ENCODE measurements at places on chromosomes 3 and 15.
A peak's percentile ranks its signal among the peaks of the same experiment; 100 is the strongest.

DNA sequence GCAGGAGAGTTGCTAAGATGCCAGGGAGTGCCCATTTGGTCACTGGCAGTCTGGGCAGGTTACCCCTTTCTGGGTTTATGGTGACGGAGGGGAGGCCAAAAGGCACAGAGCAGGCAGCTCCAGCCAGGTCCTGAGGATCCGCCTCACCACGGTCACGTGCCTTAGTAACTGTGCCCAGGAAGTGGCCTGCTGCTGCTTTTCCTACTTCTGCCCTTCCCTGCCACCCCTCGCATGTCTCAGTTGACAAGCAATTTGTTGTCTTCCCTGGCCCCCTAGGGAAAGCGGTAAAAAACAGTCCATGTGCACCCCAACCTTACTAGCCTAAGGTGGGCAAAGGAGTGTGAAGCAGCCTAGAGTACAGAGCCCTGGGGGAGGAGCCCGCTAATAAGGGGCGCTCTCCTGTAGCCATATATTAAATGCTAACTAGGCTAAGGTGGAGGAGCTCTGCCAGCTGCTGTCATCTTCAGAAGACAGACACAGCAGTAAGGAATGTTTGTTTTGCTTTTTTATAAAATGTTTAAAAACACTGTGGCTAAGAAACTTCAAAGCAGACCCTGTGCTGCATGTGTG is 9.1 kb upstream of the LIPH start:
- peak; percentile 26 for DNase-seq

GRCh38 chr15:79179597-79179996 is 89.0 kb upstream of the RASGRF1 start:
- no peak for DNase-seq

DNA sequence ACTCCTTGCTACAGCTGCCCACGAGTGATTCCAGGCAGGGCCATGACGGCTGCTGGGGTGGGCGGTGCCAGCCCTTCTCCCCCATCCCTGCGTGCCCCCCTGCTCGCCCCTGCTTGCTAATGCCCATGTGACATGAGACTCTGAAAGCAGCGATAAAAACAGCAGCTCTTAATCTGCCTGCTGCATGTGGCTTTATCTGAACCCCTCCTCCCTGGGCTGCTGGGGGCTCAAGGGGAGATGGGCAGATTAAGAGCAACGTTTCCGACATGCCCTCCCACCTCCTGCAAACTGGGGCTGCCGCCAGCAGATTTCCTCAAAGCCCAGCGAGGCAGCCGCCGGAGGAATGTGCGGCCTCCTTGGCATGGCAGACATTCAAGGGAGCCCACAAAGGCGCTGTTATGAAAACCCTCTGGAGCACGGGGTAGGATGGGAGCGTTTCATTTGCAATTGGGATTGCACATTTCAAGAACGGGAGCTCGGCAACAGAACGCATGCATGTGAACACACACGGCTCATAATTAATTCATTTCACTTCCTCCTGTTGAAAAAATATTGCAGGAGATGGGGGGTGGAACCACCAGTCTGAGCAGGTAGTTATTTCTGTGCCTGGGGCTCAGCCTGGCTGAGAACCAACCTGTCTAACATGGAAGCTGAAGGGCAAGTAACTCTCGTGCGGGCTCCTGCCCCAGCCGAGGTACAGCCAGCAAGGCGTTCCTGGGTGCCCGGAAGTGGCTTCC is 504.2 kb upstream of the PROK2 start:
- DNase-seq, result no peak

DNA sequence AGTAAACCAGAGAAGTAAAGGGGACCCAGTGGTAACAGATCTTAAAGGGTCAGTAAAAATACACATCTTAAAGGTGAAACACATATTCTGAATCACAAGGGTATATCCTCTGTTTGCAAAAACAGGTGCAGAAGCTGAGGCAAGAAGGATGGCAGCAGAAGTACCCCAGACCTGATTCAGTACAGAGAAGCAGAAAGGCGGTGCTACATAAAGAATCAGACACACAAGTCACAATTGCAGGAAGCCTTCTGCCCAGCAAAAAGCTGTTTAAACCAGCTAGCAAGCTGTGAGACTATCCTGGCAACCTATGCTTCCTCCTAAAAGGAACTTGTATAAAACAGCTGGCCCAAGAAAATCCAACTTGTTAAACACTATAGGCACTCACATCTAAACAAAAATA is 49.4 kb downstream of the ZNF280D start:
- no peak for DNase-seq

DNA sequence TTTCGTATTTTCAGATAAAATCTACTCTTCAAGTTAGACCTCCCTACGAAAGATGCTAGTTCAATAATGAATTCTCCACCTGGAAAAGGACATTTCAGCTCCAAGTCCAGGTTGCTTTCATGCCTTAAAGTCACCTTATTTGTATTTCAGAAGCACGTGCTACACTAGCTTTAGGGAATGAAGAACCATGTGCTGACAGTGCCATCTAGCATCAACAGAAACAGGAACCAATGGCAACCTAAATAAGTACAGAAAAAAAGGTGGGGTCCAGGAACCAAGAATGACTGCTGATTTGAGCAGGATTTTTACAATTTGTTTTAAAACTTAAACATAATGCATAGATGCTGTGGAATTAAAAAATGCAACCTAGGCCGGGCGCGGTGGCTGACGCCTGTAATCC is 77.6 kb upstream of the SNRPN start:
- DNase-seq, result no peak

DNA sequence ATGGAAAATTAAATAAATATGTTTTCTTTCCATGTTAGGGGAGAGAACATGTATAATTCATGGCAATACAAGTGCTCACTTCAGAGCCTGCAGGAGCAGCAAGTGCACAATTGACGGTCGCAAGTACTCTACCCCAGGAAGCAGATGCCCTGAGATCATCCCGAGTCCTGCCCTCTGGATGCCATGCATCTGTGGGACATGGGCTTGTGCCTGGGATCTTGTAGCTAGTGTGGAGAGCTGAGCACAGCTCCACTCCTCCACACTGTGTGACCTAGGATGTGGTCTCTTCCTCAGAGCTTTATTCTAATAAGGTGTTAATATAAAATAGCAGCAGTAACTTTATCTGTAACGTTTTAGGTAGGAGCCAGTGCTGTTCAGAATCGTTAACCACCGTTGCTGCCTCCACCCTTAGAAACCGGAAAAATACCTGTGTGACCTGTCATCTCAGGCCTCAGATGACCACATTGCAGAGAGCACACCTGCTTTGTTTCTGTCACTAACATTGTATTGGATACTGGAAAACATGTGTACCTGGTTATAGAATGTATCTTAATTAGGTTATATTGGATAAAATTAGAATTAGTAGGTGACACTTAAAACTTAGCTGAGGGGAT is 105.0 kb upstream of the GOLGA6L6 start:
- no peak for DNase-seq

DNA sequence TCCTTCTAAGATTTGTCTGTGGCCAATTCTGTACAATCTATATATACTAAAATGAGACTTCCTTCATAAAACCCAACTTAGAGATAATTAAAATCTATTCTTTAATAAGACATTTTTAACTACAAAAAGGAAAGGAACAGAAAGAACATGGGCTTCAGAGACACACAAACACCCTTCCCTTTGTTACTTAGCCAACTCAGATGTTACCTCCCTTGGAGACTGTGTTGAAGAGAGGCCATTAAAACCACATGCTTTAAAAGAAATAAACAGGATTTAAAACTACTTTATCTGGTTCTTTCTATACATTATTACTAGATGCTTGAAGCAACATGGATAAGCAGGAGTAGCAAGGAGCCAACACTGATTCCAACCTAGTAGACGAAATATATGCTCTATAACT is 42.0 kb downstream of the LRRFIP2 start:
- DNase-seq, result no peak

- DNase-seq, result no peak
Observed at GRCh38 chr3:87811953-87812352, 246.9 kb downstream of the CGGBP1 start.

- DNase-seq, result no peak
Observed at GRCh38 chr3:85482213-85482490, 523.4 kb downstream of the CADM2 start.

Measured in activated T-cell treated with anti-CD3 and anti-CD28 coated beads, Interleukin-2, amount 50 U/mL, for 48 hours (primary cell).